ENCODE measurements at places on chromosomes 13 and 19.

DNA sequence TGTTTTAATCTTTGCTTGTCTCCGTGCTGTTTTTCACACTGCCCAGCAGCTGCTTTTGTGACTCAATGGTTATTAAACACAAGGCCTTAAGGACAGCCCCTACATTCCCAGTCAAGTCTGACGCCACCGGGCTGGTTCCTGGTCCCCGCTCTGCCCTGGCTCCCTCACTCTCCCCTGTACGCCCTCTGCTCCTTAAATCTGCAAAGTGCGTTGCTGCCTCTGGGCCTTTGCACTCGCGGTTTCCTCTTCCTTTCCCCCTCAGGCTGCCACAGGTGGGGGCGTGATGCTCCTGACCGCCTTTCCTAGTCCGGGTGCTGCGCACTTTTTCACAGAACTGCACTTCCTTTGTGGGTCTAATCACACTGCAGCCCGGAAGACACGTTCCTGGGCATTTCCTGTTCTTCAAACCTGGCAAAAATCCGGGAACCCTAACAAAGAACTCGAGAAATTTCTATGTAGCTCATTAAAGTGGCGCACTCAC is 25.6 kb downstream of the NOSIP start:
- no peak for DNase-seq

DNA sequence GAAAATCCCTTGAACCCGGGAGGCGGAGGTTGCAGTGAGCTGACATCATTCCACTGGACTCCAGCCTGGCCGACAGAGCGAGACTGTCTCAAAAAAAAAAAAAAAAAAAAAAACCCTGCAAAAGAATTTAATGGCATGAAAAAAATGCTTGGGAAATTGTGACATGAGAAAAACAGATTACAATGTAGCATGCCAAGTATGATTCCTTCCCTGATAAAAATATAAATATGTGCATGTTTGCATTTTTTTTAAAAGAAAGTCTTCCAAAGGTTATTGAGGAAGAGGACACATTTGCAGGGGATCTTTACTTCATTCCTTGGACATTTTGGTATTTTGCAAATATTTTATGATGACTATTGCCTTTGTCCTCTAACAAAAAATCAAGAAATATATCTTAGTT is 14.5 kb upstream of the ZBTB32 start:
- no peak for DNase-seq

- no peak for DNase-seq
Measured at GRCh38 chr19:16023146-16023915, 53.0 kb upstream of the TPM4 start.

GRCh38 chr13:102875256-102875655 is 29.4 kb downstream of the ERCC5 start:
- DNase-seq: no peak
